Heart left ventricle (tissue), 16 donors: ENCODE measurements at places on chromosomes 1 and 21. TPM values are rescaled to one million over a fixed set of nuclear protein-coding genes. Genes with fewer than 3 reads are reported as not detected.
A peak's percentile ranks its signal among the peaks of the same experiment; 100 is the strongest.

DNA sequence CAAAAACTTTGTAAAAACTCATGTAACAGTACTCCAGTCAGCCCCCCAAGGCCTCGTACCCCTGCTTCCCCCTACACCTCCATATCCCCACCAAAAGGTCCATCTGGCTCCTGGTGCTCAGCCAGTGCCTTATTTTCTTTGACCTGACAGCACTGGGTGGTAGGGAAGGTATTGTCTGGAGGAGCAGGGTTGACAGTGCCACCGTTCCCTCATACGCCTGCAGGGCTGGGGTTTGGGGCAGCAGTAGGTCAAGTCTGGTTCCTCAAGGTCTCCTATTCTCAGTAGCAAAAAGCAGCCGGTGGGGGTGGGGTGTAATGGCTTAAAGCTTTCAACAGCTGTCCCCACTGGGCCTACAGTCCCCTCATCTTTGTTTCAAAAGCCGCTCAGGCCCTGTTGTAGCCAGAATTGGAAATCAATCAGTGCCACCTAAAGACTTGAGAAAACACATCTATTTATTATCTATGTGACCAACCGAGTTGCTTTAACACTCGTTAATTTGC lies 25.3 kb upstream of the TTF2 start:
- no peak overlapping the region for H3K4me3 ChIP-seq
- H3K27me3 ChIP-seq: no peaks in the 10 kb centered on the region
- no peaks in the 10 kb centered on the region for H3K36me3 ChIP-seq
- DNase-seq: no peak

DNA sequence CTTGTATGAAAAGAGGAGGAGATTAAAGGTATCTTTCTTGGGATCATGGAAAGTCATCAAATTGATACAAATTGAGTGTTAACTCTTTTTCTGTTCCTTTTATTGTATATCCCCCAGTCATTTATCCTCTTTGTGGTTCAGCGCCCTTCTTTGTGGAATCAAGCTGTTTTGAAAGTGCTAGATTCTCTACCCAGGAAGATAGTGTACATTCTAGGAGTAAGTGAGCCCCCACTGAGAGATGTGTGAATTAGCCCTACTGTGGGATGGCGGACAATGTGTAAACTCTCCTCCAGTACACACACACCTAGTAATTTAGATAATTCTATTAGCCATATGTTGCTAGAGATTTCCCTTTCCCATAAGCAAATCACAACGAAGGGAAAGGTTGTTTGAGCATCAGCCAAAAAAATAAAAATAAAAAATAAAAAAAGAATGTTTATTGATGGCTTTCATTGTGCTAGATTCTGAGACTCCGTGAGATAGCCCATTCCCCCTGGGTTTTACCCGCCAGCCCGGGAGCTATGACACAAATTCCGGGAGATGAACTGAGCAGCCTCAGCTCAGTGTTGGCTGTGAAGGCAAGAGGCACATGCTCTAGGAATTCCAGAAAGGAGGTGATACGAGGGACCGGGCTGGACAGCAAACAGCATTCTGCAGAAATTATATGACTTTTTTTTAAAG lies 378.4 kb upstream of the RUNX1 start:
- peaks cover 8% of the 10 kb centered on the region for H3K4me1 ChIP-seq
- H3K27me3 ChIP-seq: no peaks in the 10 kb centered on the region
- peak; percentile 20 for DNase-seq
- H3K36me3 ChIP-seq: no peaks in the 10 kb centered on the region

DNA sequence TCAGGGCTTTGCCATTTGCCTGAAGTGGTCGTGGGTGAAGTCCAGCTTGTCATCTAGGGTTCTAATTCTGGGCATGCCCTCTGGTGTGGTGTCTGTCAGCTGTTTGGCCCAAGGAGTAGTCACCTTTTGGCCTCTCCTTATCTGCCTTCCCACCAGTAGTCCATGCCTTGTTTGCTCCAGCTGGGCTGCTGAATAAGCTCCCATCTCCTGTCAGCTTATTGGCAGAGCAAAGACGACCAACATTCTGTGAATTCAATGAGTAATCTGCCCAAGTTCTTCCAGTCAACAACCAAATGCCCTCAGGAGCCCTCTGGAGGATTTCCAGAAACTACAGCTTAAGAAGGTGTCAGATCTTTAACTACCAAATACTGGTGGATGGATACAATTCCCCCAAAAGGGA lies 7.0 kb downstream of the BCAN start:
- H3K36me3 ChIP-seq: no peaks in the 10 kb centered on the region
- H3K4me3 ChIP-seq: no peak overlapping the region
- H3K27ac ChIP-seq: no peak overlapping the region
- H3K27me3 ChIP-seq: peaks cover 55% of the 10 kb centered on the region
- DNase-seq: no peak

DNA sequence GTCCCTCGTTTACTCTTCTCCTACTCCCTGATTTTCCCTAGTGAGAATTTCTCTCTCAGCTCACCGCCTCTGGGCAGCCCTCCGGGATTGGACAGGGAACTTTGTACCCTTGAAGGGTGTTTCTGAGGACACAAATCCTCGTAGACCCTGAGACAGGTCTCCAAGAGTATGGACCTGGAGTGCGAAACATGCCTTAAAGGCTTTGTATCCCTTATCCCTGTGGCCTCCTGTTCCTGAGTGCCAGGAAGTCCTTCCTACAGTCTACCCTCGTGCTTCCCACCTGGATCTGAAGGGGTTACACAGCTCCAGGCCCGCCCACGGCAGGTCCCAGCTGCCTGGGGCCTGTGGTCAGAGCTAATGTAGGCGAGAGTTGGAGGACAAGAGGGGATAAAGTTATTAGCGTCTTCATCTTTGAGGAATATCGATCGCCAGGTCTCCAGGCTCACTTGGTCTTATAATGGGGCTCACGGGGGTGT lies 7.6 kb upstream of the PEAR1 start:
- no peaks in the 10 kb centered on the region for H3K4me1 ChIP-seq
- H3K27ac ChIP-seq: no peak overlapping the region
- H3K27me3 ChIP-seq: peaks cover 4% of the 10 kb centered on the region
- no peak overlapping the region for H3K4me3 ChIP-seq

- no peaks in the 10 kb centered on the region for H3K4me1 ChIP-seq
- H3K36me3 ChIP-seq: no peaks in the 10 kb centered on the region
- H3K27me3 ChIP-seq: no peaks in the 10 kb centered on the region
- DNase-seq: no peak
Observed at GRCh38 chr1:154784924-154785531, 85.1 kb downstream of the KCNN3 start.

GRCh38 chr1:24385160-24385940 lies 28.2 kb downstream of the STPG1 start:
- DNase-seq: no peak
- no peaks in the 10 kb centered on the region for H3K27me3 ChIP-seq
- H3K36me3 ChIP-seq: no peaks in the 10 kb centered on the region
- no peaks in the 10 kb centered on the region for H3K4me1 ChIP-seq
- H3K4me3 ChIP-seq: no peak overlapping the region

GRCh38 chr1:191984856-191985255 lies 173.4 kb upstream of the RGS18 start:
- no peak for DNase-seq
- no peaks in the 10 kb centered on the region for H3K36me3 ChIP-seq
- H3K27ac ChIP-seq: no peak overlapping the region
- H3K4me3 ChIP-seq: no peak overlapping the region

- DNase-seq: no peak
- no peaks in the 10 kb centered on the region for H3K27me3 ChIP-seq
- H3K36me3 ChIP-seq: peaks cover 41% of the 10 kb centered on the region
- H3K4me1 ChIP-seq: peaks cover 8% of the 10 kb centered on the region
Observed at GRCh38 chr1:44632598-44632997, 41.7 kb downstream of the TMEM53 start.

GRCh38 chr1:64268653-64269557 lies 65.5 kb downstream of the UBE2U start:
- H3K27me3 ChIP-seq: no peaks in the 10 kb centered on the region
- H3K36me3 ChIP-seq: no peaks in the 10 kb centered on the region
- H3K4me1 ChIP-seq: no peaks in the 10 kb centered on the region
- no peak for DNase-seq
- H3K27ac ChIP-seq: no peak overlapping the region
- no peak overlapping the region for H3K4me3 ChIP-seq

GRCh38 chr1:184988506-184988905 lies 14.2 kb upstream of the NIBAN1 start:
- no peaks in the 10 kb centered on the region for H3K27me3 ChIP-seq
- no peaks in the 10 kb centered on the region for H3K36me3 ChIP-seq
- no peak overlapping the region for H3K27ac ChIP-seq
- no peak for DNase-seq
- H3K4me1 ChIP-seq: no peaks in the 10 kb centered on the region

DNA sequence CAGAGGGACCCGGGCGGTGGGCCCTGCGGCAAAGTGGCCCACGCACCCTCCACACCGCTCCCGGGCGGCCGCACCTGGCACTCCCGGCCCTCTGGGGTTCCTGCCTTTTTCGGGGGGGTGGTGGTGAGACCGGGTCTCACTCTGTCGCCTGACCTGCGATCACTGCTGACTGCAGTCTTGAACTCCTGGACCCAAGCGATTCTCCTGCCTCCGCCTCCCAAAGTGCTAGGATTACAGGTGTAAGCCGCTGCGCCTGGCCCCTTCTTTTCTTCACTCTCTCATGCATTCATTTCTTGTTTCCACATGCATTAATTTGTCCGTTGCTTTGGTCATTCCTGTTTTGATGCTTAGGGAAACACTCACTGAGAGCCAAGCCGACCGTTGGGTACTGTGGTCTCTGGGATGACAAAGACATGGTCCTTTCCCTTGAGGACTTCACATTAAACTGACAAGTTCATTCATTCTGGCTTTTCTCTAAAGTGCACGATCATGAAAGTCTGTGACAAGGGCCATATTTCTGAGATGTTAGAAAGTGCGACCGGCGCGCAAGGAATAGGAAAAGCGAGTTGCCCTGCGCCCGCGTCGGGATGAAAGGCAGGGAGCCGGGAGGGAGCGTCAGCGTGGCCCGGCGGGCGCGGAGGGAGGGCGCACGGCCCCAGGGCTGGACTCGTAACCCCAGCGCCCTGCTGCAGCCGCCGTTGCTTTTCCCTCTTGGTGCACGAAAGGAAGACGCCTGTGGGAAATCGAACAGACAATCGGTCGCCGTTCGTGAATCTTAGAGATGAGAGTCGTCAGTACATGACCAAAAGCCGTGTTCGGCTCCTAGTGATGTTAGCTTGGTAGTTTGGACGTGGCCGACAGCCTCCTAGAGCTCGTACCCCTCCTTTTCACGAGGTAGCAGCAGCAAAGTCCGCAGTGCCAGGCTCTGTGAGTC lies 1.0 kb upstream of the MCOLN2 start:
- peaks cover 37% of the 10 kb centered on the region for H3K27me3 ChIP-seq
- H3K36me3 ChIP-seq: no peaks in the 10 kb centered on the region
- H3K4me3 ChIP-seq: peak overlapping the region; percentile 49

GRCh38 chr1:100810360-100810759 lies 84.3 kb downstream of the EXTL2 start:
- H3K4me3 ChIP-seq: no peak overlapping the region
- no peak overlapping the region for H3K27ac ChIP-seq
- H3K27me3 ChIP-seq: no peaks in the 10 kb centered on the region
- no peaks in the 10 kb centered on the region for H3K36me3 ChIP-seq
- no peak for DNase-seq
- H3K4me1 ChIP-seq: no peaks in the 10 kb centered on the region

DNA sequence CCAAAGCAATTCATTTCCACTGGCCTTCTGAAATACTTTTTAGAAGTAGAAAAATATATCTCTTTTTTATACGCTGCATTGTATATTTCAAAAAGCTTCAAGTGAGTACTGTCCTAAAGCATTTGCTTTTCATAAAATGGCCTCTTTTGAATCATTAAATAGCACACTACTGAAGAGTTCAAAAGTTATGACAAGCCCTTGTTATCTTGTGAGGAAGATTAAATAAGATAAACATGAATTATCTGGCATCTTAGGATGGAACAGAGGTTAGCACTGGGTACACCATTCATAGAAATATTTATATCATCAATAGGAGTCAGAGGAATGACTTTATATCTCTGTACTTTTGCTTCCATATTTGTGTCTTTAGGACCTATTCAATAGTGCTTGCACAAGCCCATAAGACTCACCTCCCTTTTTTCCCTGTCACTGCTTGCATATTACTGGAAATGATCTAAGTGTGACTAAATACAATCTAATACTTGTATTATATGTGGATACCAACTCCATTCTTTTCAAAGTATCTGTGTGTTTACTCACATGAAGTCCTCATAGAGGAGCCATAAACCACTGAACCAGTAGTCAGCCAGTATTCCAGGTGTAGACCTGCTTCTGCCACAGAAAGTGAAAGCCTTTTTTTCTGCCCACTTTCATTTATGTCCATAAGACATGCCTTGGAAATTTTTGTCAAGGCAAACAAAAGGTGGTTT lies 274.2 kb upstream of the C1orf105 start:
- no peak for DNase-seq
- H3K4me3 ChIP-seq: no peak overlapping the region
- H3K27ac ChIP-seq: peak overlapping the region; percentile 70
- H3K36me3 ChIP-seq: no peaks in the 10 kb centered on the region
- no peaks in the 10 kb centered on the region for H3K4me1 ChIP-seq

- H3K27ac ChIP-seq: no peak overlapping the region
- no peaks in the 10 kb centered on the region for H3K4me1 ChIP-seq
- H3K4me3 ChIP-seq: no peak overlapping the region
- no peaks in the 10 kb centered on the region for H3K27me3 ChIP-seq
- H3K36me3 ChIP-seq: no peaks in the 10 kb centered on the region
Observed at GRCh38 chr1:234656070-234656895, 46.3 kb upstream of the IRF2BP2 start.

DNA sequence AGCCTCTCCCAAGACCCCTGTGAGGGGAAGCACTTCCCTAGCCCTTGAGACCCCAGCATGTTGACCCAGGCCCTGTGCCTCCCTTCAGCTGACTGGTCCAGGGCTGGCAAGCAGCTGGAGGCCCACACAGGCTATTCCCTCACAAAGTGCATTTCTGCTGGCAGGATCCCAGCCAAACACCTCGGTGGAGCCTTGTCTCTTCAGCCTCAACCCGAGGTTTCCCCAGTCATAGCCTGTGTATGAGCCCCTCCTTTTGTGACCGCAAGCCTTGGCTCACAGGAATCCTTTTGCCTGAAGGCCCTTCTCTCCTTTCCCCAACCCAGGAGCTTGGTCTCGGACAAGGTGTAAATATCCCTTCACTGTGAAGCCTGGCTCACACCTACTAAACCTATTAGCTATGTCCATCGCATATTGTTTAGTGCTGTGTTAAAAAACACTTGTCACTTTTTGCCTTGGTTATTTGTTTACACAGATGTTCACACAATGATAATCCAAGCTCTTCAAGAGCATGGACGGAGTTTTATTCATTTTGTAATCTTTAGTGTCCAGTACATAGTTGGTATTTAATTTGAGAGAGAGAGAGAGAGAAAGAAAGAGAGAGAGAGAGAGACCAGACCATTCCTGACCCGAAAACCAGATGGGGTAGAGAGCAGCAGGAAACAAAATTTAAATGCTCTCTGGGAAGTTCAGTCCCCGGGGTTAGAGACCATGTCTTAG lies 8.5 kb upstream of the CD247 start:
- no peaks in the 10 kb centered on the region for H3K4me1 ChIP-seq
- H3K4me3 ChIP-seq: no peak overlapping the region
- DNase-seq: no peak
- H3K27ac ChIP-seq: no peak overlapping the region
- H3K36me3 ChIP-seq: no peaks in the 10 kb centered on the region

- H3K36me3 ChIP-seq: no peaks in the 10 kb centered on the region
- H3K27ac ChIP-seq: no peak overlapping the region
- no peak overlapping the region for H3K4me3 ChIP-seq
- H3K4me1 ChIP-seq: peaks cover 17% of the 10 kb centered on the region
Observed at GRCh38 chr1:206472454-206472853, 2.2 kb downstream of the IKBKE start.

GRCh38 chr1:51768971-51769588 lies 109.4 kb downstream of the NRDC start:
- H3K4me1 ChIP-seq: no peaks in the 10 kb centered on the region
- H3K27ac ChIP-seq: no peak overlapping the region
- no peaks in the 10 kb centered on the region for H3K27me3 ChIP-seq
- no peak overlapping the region for H3K4me3 ChIP-seq

SORT1 gene
- total RNA-seq: 302 TPM

MROH9 gene
- total RNA-seq: not detected

IVL gene
- not detected for total RNA-seq

KRTAP19-3 gene
- not detected for total RNA-seq
